SJCRH30 (cell line): ENCODE measurements at places on chromosomes 2 and 18. TPM values are rescaled to one million over a fixed set of nuclear protein-coding genes. Genes with fewer than 3 reads are reported as not detected.

GREB1L gene
- not detected in 2 replicates for total RNA-seq

FBXO48 gene
- total RNA-seq, result 1.8 and 2.5 TPM in 2 replicates

CHRNA1 gene
- 371 and 375 TPM in 2 replicates for total RNA-seq

KCNF1 gene
- total RNA-seq, result 0.42 and 0.51 TPM in 2 replicates

PCARE gene
- total RNA-seq, result 0.02 TPM in 1 of 2 replicates, not detected in the other

- no peaks in the 10 kb centered on the region for H3K36me3 ChIP-seq
- no peak overlapping the region for H3K4me3 ChIP-seq
- no peak for DNase-seq
- no peaks in the 10 kb centered on the region for H3K27me3 ChIP-seq
- no peaks in the 10 kb centered on the region for H3K4me1 ChIP-seq
- H3K27ac ChIP-seq, result no peak overlapping the region
Measured at GRCh38 chr2:197332641-197333040, 22.1 kb upstream of the ANKRD44 start.

DNA sequence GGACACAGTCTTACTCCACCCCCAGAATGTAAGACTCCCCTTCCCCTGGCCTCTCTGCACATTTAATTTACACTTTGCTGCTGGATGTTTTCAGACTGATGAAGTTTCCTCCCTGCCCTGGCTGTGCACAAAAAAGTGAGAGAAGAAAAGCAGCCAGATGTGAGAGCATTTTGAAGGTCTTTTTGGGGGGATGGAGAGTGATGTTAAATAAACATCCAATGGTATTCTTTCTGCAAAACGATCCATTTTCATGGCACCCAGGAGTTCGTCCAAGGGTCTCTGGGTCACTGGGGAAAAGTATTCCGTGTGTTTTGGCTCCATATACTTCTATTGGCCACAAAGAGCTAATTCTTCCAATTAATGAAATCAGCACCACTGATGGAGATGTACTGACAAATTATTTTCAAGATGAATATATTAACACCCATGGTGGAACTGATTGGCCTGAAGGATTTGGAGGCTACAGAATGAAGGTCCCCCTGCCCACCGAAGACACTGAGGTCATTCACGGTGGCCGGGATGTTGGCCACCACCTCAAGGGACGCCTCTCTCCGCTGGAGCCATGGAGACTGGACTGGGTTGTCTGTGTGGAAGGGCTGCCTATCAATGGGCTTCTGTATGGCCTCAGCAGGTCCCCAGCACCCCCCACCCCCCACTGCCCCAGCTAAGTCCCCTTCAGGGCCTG, 107.6 kb upstream of the PKDCC start:
- H3K36me3 ChIP-seq, result no peaks in the 10 kb centered on the region
- DNase-seq, result no peak
- H3K4me1 ChIP-seq, result peaks cover 57% of the 10 kb centered on the region
- H3K27ac ChIP-seq, result no peak overlapping the region
- H3K27me3 ChIP-seq, result no peaks in the 10 kb centered on the region
- no peak overlapping the region for H3K4me3 ChIP-seq

GRCh38 chr2:152647552-152647951, 69.7 kb downstream of the PRPF40A start:
- DNase-seq, result no peak
- H3K36me3 ChIP-seq, result peaks cover 13% of the 10 kb centered on the region
- no peak overlapping the region for H3K4me3 ChIP-seq
- H3K4me1 ChIP-seq, result no peaks in the 10 kb centered on the region
- H3K27me3 ChIP-seq, result no peaks in the 10 kb centered on the region
- H3K27ac ChIP-seq, result no peak overlapping the region

- no peak overlapping the region for H3K4me3 ChIP-seq
- no peak for DNase-seq
- H3K4me1 ChIP-seq, result peaks cover 8% of the 10 kb centered on the region; the same call in 1 of the 2 replicates
- H3K27me3 ChIP-seq, result no peaks in the 10 kb centered on the region
- H3K27ac ChIP-seq, result no peak overlapping the region
Measured at GRCh38 chr18:57023275-57023882, 123.5 kb upstream of the BOD1L2 start.

DNA sequence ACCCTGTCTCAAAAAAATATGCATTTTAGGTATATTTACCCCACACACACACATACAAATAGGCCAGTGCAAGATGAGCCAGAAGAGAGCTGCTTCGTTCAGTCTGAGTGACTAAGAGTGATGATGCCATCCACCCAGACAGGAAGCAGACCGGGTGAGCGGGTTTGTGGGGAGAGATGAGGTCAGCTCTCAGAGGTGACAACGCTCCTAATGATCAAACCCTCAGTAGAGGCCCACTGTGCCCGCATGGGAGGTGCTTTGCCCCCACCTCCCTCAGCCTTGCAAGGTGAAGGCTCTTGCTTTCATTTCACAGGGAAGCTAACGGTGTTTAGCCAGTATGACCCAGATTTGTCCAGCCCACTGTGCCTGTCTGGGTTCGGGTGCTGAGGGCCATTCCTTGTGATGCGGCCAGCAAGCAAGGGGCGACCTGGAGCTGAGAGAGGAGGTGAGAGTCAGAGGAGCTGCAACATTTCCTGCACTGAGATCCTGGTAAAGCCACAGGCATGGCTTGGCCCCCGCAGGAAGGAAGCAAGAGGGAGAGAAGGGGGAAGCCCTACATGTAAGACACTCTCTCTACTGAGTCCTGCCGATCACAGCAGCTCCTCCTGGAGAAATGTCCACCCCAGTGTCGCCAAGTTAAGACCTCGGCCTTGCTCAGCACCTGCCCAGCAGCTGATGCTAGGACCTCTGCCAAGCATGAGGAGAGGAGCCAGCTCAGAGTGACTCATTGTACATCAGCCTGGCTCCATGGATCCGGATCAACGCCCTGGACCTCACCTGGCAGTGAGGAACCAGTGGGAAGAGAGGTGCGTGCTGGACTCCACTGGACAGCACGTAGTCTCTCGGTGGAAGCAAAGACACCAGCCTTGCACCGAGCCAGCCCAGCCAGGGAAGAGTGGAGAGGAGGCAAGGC, 37.0 kb downstream of the NIFK start:
- H3K4me3 ChIP-seq, result peak overlapping the region; percentile 28
- DNase-seq, result peak; percentile 48
- no peaks in the 10 kb centered on the region for H3K36me3 ChIP-seq
- peaks cover 25% of the 10 kb centered on the region for H3K4me1 ChIP-seq
- no peaks in the 10 kb centered on the region for H3K27me3 ChIP-seq

DNA sequence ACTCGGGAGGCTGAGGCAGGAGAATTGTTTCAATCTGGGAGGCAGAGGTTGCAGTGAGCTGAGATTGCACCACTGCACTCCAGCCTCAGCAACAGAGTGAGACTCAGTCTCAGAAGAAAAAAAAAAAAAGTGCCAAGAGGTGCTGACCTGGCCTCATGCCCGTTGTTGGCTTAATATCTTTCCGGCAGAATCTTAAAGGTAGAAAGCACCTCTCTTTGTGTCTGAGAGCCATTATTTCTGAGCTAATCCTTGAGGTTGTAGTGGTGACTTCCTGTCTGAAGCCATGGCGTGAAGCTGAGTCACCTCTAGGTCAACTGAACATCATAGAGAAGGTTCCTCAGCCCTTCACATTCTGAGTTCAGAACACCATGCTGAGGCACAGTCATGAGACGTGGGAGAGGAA, 60.4 kb downstream of the WDSUB1 start:
- H3K27ac ChIP-seq, result no peak overlapping the region
- DNase-seq, result no peak
- H3K27me3 ChIP-seq, result no peaks in the 10 kb centered on the region
- no peaks in the 10 kb centered on the region; the same call in 1 of the 2 replicates for H3K4me1 ChIP-seq
- no peak overlapping the region for H3K4me3 ChIP-seq
- peaks cover 8% of the 10 kb centered on the region; the same call in 1 of the 2 replicates for H3K36me3 ChIP-seq

GRCh38 chr2:73892631-73893329, at the start of gene ACTG2:
Gene ACTG2 (plus strand): TSS chr2:73893008. CDS start chr2:73901312, 8,304 bp downstream.
- H3K27me3 ChIP-seq, result peaks cover 10% of the 10 kb centered on the region
- H3K4me3 ChIP-seq, result no peak within 1 kb of the TSS
- no peaks in the 10 kb centered on the region for H3K4me1 ChIP-seq
- DNase-seq, result no peak

DNA sequence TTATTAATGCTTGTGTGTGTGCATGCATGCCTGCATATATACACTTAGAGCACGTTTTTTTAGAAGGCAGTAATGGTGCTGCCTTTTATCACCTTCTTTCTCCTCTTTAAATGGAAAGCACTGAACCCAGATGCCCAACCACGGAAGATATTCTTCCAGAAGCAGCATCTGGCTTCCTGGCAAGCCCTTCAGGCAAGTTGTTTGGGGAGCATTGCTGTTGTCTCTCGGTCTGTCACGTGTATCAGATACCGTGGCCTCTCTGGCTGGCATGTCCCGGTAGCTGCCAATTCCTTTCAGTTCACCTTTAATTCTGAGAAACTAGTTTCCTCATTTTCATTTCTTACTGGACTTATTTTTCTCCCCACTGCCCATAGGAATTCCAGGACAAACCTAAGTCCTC, 587.8 kb downstream of the ARHGAP15 start:
- no peaks in the 10 kb centered on the region for H3K36me3 ChIP-seq
- no peaks in the 10 kb centered on the region for H3K4me1 ChIP-seq
- H3K27me3 ChIP-seq, result no peaks in the 10 kb centered on the region
- no peak for DNase-seq

DNA sequence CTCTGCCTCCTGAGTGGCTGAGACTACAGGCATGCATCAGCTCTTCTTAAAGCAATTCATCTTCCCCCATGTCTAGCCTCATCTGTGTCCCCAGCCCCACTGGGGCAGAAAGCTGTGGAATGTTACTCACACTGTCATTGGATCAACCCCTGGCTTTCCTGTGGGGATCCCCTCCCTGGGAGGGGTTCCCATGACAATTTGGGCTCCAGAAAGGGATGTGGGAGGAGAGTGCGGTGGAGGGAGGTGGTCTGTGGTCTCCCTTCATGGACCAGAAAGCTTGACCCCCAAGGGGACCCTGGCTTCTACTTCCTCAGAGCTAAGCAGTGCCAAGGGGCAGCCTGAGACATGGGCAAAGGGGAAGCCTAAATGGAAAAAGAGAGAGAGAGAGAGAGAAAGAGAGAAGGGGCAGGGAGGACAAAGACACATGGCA, 1.3 kb downstream of the NGEF start:
- H3K4me1 ChIP-seq, result no peaks in the 10 kb centered on the region
- no peaks in the 10 kb centered on the region for H3K27me3 ChIP-seq
- H3K27ac ChIP-seq, result no peak overlapping the region
- no peak overlapping the region for H3K4me3 ChIP-seq

- H3K4me1 ChIP-seq, result no peaks in the 10 kb centered on the region
- H3K4me3 ChIP-seq, result no peak overlapping the region
- H3K27me3 ChIP-seq, result no peaks in the 10 kb centered on the region
- H3K36me3 ChIP-seq, result no peaks in the 10 kb centered on the region
Measured at GRCh38 chr2:176039375-176039774, 37.3 kb upstream of the LNPK start.

DNA sequence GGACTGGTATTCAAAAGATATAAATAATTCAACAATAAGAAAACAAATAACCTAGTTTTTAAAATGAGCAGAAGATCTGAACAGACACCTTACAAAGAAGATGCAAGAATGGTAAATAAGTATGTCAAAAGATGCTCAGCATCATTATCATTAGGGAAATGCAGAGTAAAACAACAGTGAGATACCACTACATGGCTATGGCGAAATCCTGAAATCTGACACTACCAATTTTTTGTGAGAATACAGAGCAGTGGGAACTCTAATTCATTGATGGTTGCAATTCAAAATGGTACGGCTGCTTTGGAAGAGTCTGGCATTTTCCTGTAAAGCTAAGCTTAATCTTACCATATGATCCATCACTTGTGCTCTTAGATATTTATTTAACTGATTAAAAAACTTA, 151.8 kb downstream of the UBR3 start:
- H3K27ac ChIP-seq, result no peak overlapping the region
- no peaks in the 10 kb centered on the region for H3K4me1 ChIP-seq
- H3K36me3 ChIP-seq, result no peaks in the 10 kb centered on the region
- no peaks in the 10 kb centered on the region for H3K27me3 ChIP-seq
- no peak overlapping the region for H3K4me3 ChIP-seq
- DNase-seq, result no peak

- DNase-seq, result no peak
- no peaks in the 10 kb centered on the region for H3K36me3 ChIP-seq
- H3K4me1 ChIP-seq, result no peaks in the 10 kb centered on the region
- H3K27me3 ChIP-seq, result no peaks in the 10 kb centered on the region
- H3K27ac ChIP-seq, result no peak overlapping the region
Measured at GRCh38 chr2:190507135-190507534, 27.4 kb downstream of the NEMP2 start.
